ENCODE measurements at places on chromosomes 6 and 20.

DNA sequence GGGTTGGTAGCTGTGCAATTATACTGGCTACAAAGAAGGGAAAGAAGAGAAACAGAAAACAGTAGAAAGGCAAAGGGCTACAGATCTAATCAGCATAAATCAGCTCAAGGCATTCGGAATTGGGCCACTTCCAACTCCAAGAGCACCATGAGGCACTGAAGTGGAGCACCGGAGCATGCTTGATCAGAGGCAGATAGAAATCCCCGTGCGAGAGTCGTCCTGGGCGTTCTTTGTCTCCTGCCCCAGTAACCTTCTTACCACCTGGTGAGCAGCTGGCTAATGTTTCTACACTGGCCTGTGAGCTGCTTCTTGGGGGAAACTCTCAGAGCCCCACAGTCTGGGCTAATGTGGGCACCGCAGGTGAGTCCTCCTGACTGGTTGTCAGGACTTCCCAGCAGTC, 16.7 kb downstream of the NEDD9 start:
- DNase-seq = no peak

GRCh38 chr6:124066946-124067552, 263.4 kb downstream of the NKAIN2 start:
- no peak for DNase-seq

- no peak for DNase-seq
Measured at GRCh38 chr20:31746068-31746878, 7.2 kb downstream of the TPX2 start.

DNA sequence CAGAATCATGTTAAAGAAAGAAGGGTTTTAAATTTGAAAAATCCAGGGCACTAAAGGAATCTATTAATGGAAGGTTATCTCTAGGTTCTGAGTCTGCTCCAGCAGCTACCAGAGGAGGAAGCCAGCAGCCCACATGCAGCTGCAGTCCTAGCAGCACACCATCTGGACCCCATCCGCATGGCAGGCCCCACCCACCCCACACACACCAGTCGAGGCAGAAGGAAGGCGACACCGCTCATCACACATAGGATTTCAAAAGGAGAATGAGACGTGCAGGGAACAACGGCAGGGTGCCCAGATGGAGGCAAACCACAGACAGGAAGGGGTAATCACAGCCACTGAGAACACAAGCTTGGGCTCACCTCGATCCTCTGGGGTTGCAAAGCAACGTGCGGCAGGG, 78.9 kb downstream of the GINS1 start:
- no peak for DNase-seq

GRCh38 chr20:6169251-6169650, 46.4 kb upstream of the FERMT1 start:
- DNase-seq = no peak

DNA sequence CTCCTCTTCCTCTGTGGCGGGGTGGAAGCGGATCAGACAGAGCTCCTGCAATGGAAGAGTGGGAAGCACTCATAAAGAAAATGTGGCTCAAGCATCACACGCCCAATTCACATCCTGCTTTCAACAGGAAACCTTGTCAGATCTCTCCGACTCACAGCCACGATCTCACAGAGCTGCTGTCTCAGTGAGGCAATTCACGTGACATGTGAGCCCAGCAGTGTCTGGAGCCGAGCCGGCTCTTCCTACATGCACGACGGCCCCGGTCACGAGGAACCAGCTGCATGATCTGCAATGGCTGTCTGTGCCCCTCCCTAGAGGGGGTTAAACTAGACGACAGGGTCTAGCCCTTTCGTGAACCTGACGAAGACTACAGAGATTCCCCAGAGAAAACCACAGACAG, 29.5 kb upstream of the TCFL5 start:
- no peak for DNase-seq

GRCh38 chr6:90425161-90425641, 128.6 kb upstream of the BACH2 start:
- DNase-seq = no peak

DNA sequence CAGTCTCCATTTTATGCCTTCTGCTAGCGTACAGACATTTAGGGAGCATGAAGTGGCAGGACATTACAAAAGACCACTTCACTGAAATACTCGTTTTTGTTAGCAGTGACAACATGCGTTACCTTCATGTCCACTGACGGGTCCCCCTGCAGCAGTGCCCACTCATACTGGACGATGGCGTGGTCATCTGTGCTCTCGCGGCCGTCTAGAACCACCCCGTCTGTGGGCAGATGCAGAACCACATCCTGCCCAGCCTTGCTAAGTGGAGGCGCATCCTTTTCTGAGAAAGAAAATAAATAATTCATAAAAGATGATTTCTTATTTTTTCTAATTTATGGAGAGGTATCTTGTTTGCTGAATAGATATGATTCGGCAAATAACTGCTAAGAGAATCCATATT, 11.3 kb downstream of the LRP11 start:
- no peak for DNase-seq

- peak; percentile 63 for DNase-seq
Measured at GRCh38 chr6:32785781-32786533, 22.6 kb upstream of the HLA-DQB2 start.

DNA sequence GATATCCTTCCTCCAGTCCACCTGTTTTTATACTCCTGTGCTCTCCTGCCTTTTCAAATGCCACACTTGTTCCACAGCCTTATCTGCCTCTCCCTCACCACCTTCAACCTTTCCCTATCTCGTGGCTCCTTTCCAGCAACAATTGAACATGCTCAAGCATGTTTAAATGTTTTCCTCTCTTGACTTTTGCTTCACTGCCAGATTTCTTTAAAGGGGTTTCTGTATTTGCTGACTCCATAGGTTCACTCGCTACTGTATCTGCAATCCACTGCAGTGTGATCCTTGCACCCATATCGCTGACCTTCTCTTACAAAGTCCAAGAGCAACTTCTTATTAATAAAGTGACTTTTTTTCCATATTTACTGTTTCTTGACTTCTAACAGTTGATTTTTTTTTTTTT, 11.2 kb upstream of the GMNN start:
- no peak for DNase-seq

GRCh38 chr6:33272275-33273128, 627 bp downstream of the RPS18 start:
- DNase-seq = no peak
